ENCODE measurements at places on chromosomes 2 and 18.
A peak's percentile ranks its signal among the peaks of the same experiment; 100 is the strongest.

DNA sequence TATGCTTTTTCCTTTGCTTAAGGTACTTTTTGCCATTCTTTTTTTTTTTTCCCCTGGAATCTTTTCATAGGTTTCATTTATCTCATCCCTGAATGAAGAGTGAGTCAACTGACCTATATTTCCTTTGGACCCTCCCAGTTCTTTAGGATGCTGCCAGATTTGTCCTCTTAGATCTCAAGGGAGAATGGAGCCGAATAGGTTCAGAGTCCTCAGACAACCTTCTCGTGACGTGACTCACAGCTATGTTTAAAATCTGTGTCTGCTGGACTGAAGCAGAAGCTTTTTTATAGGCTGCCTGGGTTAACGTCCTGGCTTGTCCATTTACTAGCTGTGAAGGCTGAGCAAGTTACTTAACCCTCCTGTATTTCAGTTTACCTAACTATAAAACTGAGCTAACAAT, 358.6 kb downstream of the DLGAP1 start:
- no peak for DNase-seq
- H3K27me3 ChIP-seq = no peaks in the 10 kb centered on the region
- H3K4me1 ChIP-seq = no peaks in the 10 kb centered on the region

- no peaks in the 10 kb centered on the region for H3K4me1 ChIP-seq
- H3K27me3 ChIP-seq = no peaks in the 10 kb centered on the region
- H3K4me3 ChIP-seq = no peak overlapping the region
- peak; percentile 53 for DNase-seq
- H3K36me3 ChIP-seq = no peaks in the 10 kb centered on the region
Observed at GRCh38 chr2:151634736-151635467, 99.4 kb downstream of the NEB start.

DNA sequence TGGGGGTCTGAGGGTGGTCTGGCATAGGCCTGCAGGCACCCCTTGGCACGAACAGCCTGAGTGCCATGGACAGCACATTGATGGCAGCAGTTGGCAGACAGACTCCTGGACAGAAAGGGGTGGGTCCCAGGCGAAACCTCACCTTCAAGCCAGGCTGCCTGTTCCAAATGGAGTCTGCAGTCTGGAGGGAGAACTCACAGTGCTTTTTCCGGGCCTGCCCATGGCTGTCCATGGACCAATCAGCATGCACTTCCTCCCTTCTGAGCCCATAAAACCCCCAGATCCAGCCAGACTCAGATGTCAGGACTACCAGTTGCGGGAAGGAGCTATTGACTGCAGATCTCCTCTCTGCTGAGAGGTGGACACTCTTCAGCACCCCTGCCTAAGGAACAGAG, 694.6 kb upstream of the ACVR2A start:
- DNase-seq = no peak
- no peaks in the 10 kb centered on the region for H3K27me3 ChIP-seq
- no peak overlapping the region for H3K4me3 ChIP-seq
- H3K36me3 ChIP-seq = no peaks in the 10 kb centered on the region
- H3K27ac ChIP-seq = no peak overlapping the region

DNA sequence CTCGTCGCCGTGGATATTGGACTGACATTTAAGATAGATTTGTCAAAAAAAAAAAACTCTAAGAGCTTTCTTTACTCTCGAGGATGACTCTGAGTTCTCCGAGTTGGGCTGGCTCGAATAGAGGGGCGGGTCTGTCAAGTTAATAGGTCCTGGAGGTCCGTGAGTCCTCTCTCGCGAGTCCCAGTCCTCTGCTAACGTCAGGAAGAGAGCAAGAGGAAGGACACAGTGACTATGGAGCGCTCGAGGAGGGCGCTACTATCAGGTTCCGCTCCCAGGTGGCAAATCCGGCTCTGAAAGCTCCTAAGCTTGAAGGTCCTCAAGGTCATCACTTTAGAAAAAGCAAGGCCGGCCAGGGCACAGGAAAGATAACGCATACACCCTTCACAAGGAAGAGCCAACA, 404 bp upstream of the AKAIN1 start:
- H3K27me3 ChIP-seq = peaks cover 25% of the 10 kb centered on the region
- no peak overlapping the region for H3K4me3 ChIP-seq
- no peak for DNase-seq

DNA sequence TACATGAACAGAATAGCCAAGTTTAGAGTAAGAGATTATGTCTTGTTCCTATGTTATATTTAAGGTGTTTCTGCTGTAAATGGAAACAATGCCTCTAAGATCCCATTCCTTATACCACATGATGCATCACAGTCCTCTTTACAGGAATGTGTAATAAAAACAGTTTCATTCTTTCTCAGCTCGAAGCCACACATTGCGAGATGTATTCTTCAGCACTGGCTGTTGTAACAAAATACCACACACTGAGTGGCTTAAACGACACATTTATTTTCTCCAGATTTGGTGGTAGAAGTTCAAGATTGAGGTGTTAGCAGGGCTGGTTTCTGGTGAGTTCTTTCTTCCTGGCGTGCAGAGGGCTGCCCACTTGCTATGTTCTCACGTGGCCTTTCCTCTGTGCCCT, 246.2 kb downstream of the SOCS6 start:
- H3K4me3 ChIP-seq = no peak overlapping the region
- no peak for DNase-seq
- no peaks in the 10 kb centered on the region for H3K36me3 ChIP-seq
- no peak overlapping the region for H3K27ac ChIP-seq

DNA sequence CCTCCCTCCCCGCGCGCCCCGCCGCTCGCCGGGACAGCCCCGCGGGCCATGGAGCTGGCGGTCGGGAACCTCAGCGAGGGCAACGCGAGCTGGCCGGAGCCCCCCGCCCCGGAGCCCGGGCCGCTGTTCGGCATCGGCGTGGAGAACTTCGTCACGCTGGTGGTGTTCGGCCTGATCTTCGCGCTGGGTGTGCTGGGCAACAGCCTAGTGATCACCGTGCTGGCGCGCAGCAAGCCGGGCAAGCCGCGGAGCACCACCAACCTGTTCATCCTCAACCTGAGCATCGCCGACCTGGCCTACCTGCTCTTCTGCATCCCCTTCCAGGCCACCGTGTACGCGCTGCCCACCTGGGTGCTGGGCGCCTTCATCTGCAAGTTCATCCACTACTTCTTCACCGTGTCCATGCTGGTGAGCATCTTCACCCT, 865 bp downstream of the GALR1 start:
- H3K4me3 ChIP-seq = peak overlapping the region; percentile 3
- H3K27ac ChIP-seq = no peak overlapping the region
- peaks cover 16% of the 10 kb centered on the region for H3K4me1 ChIP-seq
- H3K27me3 ChIP-seq = peaks cover 36% of the 10 kb centered on the region
- H3K36me3 ChIP-seq = no peaks in the 10 kb centered on the region
- DNase-seq = no peak

DNA sequence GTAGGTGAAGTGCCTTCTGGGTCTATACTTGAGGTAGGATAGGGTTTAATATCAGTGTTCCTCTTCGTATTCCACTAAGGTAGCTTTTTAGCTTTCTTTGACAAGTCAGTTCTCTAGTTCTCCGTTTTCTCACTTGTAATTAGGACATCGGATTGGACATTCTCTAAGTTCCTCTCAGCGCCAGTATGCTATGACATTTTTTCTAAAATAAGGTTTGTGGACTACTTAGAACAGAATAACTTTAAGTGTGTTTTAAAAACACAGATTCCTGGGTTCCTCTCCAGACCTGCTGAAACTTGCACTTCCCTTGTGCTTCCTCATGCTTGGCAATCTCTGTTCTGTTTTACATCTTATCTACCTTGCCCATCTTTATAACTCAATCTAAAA, 69.3 kb upstream of the YWHAQ start:
- H3K27me3 ChIP-seq = no peaks in the 10 kb centered on the region
- H3K4me1 ChIP-seq = peaks cover 19% of the 10 kb centered on the region
- H3K4me3 ChIP-seq = no peak overlapping the region

DNA sequence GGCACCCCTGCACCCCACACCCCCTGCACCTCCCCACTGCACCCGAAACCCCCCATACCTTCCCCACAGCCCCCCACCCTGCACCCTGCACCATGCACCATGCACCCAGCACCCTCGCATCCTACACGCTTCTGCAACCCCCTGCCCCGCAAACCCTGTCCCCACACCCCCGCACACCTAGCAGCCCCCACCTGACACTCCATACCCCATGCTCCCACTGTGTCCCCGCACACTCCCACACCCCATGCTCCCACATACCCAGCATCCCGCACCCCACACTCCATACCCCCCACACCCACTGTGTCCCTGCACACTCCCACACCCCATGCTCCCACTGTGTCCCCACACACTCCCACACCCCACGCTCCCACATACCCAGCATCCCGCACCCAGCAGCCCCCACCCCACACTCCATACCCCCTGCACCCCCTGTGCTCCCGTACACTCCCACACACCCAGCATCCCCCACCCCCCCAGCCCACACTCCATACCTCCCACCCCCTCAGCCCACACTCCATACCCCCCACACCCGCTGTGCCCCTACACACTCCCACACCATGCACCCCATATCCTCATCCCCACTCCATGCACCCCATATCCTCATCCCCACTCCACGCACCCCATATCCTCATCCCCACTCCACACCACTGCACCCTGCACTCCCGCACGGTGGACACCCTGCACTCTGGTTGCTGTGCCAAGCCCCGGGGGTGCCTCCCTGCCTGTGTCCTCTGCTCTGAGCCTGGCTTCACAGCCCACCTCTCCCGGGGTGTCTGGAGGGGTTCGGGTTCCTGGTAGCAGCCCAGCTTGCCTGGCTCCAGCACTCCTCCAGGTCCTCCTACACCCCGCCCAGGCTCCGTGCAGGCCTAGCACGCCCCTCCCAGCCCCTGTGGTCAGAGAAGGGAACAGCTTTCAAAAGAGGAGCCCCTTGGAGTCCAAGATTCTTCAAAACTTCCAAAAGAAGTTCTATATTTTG, 93.9 kb upstream of the CTDP1 start:
- no peaks in the 10 kb centered on the region for H3K27me3 ChIP-seq
- no peak overlapping the region for H3K4me3 ChIP-seq
- DNase-seq = no peak
- H3K27ac ChIP-seq = no peak overlapping the region
- H3K4me1 ChIP-seq = peaks cover 12% of the 10 kb centered on the region

DNA sequence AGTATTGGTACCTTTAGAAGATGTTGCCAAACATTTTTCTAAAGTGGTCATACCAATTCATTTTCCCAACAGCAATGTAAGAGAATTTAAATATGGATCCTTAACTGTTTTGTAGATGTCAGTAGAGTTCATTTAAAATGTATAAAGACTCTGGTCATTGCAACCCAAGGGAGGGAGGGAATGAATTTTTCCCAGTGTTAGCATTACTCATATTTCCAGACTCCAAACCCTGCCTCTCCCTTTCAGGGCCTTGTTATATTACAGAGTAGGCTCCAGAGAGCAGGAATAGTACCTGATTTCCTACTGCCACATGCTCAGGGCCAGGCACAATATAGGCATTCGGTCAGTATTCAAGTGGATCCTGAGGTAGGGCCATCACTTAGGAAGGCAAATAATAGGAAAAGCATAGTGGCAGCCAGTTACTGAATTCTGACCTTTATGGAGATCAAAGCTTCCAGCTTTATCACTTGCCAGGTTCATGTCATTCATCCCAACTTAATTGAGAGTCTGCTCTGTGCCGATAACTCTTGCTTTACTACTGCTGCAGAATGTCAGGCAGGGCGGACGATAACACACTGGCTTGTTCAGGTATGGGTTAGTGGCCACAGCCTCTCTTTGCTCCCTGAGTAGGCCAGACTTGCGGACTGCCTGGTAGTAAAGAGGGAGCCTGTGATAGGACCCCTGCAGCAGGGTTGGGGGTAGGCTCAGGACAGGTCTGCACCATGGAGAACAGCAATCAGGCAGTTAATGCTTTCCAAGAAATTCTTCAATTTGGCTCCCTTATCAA, 75.3 kb downstream of the OSBPL6 start:
- H3K27me3 ChIP-seq = no peaks in the 10 kb centered on the region
- H3K4me1 ChIP-seq = peaks cover 2% of the 10 kb centered on the region
- no peak for DNase-seq
- H3K4me3 ChIP-seq = no peak overlapping the region

DNA sequence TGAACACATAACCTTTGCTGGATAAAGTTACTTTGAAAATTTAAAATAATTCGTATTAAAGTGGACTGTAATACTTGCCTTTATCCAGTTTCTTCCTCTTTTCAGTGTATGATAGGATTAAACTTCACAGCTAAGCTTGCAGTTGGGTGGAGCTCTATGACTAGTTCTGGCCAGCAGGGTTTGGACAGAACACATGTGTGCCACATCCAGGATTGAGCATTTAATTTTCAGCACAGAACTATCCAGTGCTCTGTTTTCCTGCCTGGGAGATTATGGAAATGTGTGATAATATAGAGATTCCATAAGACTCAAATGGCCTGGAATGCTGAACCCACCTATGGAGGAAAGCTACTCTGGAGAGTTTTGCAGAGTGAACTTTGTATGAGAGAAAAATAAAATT, 200.2 kb downstream of the OSR1 start:
- no peak for DNase-seq
- no peaks in the 10 kb centered on the region for H3K4me1 ChIP-seq
- no peak overlapping the region for H3K27ac ChIP-seq
- no peak overlapping the region for H3K4me3 ChIP-seq
- no peaks in the 10 kb centered on the region for H3K27me3 ChIP-seq

- DNase-seq = no peak
- H3K27me3 ChIP-seq = no peaks in the 10 kb centered on the region
- H3K36me3 ChIP-seq = peaks cover 26% of the 10 kb centered on the region
Observed at GRCh38 chr2:219278655-219279150, 463 bp upstream of the DNAJB2 start.

DNA sequence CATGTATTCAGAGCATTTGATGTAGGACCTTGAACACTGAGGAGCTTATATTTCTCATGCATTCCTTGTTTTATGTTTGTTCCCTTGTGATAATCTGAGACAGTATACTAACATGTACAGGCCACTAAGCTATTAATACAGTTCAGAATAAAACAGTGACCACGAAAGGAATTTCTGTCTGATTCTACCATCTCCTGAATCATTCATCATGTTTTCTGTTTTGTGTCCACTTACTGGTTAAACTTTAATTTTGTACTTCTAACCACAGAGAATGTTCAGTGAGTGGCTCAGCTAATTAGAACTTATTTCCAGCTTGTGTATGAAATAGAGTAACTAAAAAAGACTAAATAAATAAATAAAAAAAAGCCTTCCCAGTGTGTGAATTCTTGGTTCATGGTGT, 110.4 kb downstream of the LRP1B start:
- H3K27ac ChIP-seq = no peak overlapping the region
- no peaks in the 10 kb centered on the region for H3K4me1 ChIP-seq
- no peak overlapping the region for H3K4me3 ChIP-seq
- H3K27me3 ChIP-seq = no peaks in the 10 kb centered on the region

GRCh38 chr2:229130522-229130921, 140.6 kb downstream of the PID1 start:
- DNase-seq = no peak
- peak overlapping the region; percentile 88 for H3K27ac ChIP-seq
- no peaks in the 10 kb centered on the region for H3K36me3 ChIP-seq

GRCh38 chr2:99970292-99970868, 172.0 kb downstream of the AFF3 start:
- H3K27ac ChIP-seq = no peak overlapping the region
- DNase-seq = no peak
- H3K36me3 ChIP-seq = no peaks in the 10 kb centered on the region
- no peak overlapping the region for H3K4me3 ChIP-seq
- no peaks in the 10 kb centered on the region for H3K27me3 ChIP-seq

- H3K4me3 ChIP-seq = no peak overlapping the region
- peak; percentile 12 for DNase-seq
- peaks cover 59% of the 10 kb centered on the region for H3K27me3 ChIP-seq
- no peak overlapping the region for H3K27ac ChIP-seq
- H3K4me1 ChIP-seq = peaks cover 3% of the 10 kb centered on the region
- H3K36me3 ChIP-seq = no peaks in the 10 kb centered on the region
Observed at GRCh38 chr18:79393635-79394533, 1.8 kb upstream of the NFATC1 start.

GRCh38 chr2:10709290-10709939, 12.0 kb upstream of the ATP6V1C2 start:
- no peak overlapping the region for H3K4me3 ChIP-seq
